Tibial artery (tissue), 4 donors: ENCODE measurements at places on chromosomes 4 and X.

GRCh38 chrX:40005292-40006011, 92.3 kb downstream of the BCOR start:
- no peak for DNase-seq

DNA sequence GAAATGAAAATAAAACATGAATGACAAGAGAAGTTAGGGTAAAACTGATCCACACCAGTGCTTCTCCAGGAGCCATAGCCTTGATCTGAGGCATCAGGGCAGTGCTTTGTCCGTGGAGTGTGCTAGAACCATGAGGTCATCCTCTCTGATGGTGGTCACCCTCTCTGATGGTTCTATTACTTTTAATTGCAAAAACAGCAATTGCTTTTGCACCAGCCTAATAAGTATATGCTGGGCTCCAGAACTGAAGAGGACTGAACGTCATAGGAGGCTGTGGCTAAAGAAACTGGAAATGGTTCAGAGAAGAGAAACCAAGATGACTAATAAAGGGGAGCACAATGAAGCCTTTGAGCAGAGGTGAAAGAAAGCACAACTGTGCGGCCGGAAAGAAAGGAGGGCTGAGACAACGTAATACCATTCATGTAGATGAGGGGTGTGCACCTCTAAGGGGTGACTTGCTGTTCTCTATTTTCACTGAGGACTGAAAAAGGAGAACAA, 17.0 kb upstream of the TMEM154 start:
- no peak for DNase-seq

GRCh38 chr4:85393201-85393600, 81.7 kb upstream of the ARHGAP24 start:
- no peak for DNase-seq

DNA sequence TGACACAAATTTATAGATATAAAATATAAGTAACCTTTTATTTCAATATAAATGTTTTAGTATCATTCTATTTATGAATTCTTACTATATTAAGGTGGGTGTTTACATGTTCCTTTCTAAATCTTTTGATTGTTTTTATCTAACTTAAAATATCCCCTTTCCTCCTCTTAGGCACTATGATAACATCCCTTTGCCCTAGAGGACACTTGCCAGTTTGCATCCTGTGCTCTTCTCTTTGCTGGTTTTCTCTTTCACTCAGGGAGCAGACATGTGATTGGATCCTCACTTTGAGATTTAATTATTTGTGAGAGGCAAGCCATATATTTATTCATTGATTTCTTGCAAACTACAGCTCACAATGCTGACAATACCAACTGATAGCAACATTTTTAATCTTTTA, 16.2 kb downstream of the LRIT3 start:
- DNase-seq = no peak

DNA sequence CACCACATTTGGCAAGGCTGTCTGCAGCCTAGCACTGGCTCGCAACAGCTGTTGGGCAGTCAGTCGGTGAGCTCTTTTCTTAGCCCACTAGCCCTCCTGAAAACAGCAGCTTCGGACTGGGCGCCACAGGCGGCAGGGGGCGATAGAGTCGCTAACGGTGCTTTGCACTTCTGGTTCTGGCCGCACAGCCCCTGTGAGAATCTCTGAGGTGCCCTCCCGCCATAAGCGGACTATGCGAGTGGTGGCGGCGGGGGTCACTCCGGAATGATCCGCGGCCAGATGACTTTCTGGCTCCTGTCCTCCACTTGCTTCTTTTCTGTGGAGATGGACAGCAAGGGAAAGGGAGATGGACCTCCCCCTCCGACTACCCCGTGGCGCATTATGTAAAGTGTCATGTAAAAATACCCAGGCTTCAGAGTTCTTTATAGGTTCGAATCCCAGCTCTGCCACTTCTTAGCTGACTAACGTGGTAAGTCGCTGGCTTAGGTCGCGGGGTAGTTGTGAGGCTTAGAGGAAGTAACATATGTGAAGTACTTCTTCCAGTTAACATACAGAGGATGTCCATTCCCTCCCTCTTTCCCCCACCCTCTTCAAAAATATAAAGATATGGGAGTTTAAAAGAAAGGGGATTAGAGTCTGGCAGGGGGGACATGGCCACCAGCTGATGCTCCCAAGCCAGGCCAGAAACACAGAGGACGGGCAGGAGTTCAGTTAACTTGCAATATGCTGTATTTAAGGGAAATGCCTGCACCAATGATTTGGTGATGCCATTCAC, 11.0 kb downstream of the ARHGAP36 start:
- no peak for DNase-seq

DNA sequence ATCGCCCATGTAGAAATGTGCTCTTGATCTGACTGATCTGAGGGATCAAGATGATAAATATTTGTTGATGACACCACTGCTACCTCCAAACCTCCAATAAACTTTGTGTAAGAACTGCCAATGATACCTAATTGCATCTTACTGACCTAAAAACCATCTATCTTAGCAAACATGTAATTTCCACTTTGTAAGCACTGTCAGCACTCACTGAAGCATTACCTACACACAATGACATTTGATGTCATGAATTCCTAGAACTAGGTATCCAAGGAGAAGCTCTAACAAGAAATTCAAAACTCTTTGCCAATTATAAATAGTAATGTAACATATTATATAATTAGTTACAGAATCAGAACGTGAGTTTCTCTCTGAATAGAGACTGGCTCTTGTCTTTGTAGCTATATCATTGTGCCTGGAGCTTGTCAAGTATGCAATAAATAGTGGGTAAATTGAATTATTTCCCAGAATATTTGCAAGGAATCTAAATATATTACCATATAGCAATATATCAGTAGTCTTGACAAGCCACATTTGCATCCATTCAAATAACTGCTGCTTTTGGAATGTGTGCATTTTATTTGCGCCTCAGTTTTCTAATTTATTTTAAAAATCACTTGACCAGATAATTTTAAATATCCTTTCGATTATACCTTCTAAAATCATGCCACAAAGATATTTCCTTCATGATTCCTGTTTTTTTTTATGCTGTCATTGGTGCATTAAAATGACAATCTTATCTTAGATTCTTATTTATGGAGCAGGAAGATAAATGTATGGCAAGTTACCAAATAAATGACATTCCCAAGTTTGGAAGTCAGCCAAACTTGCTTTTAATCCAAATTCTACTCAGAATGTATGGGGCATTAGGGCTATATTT, 232.3 kb upstream of the NEIL3 start:
- DNase-seq = no peak

- no peak for DNase-seq
Measured at GRCh38 chrX:140157143-140157542, 191.8 kb upstream of the CXorf66 start.

DNA sequence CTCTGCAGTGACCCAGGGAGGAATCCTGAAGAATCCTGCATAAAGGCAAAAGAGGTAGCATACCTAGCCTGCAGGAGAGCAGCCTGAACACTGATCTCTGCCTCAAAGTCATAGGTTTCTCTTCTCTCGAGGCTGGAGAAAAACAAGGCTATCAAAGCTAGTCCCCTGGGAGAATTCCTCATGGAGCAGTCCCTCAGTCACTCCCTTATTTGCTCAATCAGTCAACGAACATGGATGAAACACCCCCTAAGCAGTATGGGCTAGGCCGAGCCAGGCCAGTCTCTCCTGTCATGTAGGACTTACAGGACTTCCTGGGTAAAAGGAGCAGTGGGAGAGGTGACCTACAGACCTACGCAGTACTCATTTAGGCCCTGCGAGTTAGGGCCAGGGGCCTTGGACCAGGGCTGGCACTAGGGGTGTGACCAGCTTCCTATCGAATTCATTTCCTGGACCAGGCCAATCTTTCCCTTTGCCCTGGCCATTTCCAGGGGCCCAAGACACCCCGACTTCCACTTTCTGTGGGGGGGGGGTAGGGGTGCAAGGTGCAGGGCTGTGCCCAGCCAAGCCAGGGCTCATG, 164.1 kb downstream of the EFNB1 start:
- no peak for DNase-seq

DNA sequence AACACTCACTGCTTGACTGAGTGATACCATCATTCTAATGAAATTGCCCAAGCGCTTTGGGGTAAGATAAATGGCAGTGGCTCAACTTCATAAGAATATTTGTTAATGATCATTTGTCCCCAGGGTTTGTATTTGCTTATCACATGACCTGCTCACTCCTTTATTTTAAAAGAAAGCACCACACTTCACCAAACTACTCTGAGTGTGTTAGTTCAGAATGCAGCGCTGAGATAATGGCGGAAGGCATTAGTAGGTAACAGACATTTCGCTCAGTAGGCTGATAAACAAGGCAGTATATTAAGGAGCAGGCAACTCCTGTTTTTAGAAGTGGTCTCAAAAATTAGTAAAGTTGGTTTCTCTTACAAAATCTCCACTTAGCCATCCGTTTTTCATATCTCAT, 1.6 kb downstream of the SNX25 start:
- DNase-seq = no peak

- DNase-seq = no peak
Measured at GRCh38 chr4:71941001-71941400, 90.8 kb upstream of the NPFFR2 start.

DNA sequence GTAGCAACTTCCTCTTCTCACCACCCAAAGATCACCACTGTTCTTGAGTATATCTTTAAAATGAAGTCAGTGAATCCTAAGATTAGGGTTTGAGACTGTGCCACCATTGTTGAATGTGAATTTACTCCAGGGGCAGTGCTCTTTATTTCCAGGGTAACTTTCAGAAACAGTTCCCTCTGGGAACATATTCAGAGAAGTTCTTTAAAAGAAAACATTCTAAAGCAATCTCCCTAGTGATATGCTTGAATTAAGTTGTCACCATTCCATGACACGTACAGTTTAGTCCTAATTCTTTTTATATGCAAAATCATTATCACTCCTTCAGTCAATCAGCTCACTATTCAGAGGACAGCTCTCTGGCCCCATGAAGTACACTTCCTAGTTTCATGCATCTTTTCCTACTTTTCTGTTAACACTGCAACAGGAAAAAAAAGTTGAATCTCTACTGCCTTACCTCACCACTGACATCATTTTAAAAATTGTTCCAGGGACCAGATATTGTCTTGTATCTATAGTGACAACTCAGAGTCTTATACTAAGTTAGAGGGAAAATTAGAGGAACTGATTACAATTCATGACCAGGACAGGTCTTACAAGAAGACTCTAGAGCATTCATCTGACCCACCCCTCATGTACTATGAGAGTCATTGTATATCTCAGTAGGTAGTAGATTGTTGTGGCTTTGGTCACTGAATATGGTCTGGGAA, 49.8 kb downstream of the PARM1 start:
- DNase-seq = no peak

- DNase-seq = no peak
Measured at GRCh38 chrX:44025555-44025954, 52.4 kb upstream of the NDP start.

- DNase-seq = no peak
Measured at GRCh38 chr4:25807102-25807728, 55.6 kb downstream of the SEL1L3 start.

DNA sequence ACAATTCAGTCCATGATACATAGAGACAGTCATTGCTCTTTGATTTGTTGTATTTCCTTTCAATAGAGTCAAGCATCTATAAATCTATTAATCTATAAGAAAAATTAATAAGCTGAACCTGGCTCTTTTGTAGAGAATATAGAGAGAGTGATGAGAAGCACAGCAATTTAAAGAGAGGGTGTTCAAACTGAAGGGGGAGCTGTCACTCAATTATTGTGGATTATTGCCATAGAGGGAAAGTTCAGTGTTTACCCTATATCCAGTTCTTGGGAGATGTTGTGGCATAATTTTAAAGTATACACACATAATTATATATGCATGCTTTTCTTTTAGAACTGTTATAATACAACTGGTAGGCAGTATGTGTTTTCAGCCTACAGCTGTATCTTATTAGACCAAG, 1469.0 kb upstream of the PABPC4L start:
- DNase-seq = no peak

- no peak for DNase-seq
Measured at GRCh38 chrX:24201216-24201615, 51.7 kb downstream of the ZFX start.

DNA sequence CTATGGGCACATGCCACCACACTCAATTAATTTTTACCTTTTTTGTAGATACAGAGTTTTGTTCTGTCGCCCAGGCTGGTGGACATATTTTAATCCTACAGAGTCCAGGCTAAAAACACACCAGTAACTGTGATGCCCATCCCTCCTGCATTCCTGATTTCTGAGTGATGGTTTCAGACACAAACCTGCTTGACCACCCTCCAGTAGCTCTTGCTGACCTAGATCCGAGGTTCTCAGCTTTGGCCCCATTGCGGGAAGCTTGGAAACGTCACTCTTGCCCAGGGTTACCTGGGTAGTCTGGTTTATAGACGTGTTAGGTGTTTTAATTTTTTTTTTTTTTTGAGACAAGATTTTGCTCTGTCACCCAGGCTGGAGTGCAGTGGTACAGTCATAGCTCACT, 7.5 kb downstream of the CD99 start:
- DNase-seq = no peak

DNA sequence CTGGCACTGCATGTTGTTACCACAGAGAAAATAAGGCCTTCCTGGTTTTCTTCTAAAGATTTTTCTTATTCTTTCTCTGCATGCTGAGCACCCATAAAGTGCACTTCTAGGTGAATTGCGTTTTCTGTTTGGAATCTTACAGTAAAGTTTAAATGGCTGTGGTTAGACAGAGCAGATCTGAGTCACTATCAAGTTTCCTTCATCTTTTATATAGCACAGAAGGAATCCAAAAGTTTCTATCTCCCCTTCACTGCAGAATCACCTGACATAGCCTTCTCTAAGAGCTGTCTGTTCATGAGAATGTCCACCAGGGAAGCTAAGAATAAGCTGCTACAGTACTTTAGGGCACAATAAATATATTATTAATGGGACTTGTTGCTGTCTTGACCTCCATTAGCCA, 455.5 kb upstream of the FAM241A start:
- DNase-seq = no peak

DNA sequence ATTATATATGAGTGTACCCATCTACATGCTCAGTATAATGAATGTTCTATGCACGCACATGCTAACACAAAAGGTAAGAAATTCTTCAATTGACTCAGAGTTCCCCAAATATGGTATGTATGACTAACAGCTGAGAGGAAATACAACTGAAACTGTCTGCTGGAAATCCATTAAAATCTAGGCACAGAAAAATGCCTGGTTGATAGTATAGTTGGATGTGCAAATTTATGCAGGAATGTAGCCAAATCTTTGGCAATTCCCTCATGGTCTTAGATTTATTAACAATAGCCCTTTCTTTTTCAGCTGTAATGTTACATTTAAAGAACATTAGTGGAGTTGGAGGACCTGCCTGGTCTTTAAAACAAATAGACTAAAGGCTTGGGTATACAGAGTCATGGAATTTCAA, 5.5 kb downstream of the CAMK2D start:
- DNase-seq = no peak

- no peak for DNase-seq
Measured at GRCh38 chr4:48844843-48845242, 14.0 kb downstream of the OCIAD1 start.

DNA sequence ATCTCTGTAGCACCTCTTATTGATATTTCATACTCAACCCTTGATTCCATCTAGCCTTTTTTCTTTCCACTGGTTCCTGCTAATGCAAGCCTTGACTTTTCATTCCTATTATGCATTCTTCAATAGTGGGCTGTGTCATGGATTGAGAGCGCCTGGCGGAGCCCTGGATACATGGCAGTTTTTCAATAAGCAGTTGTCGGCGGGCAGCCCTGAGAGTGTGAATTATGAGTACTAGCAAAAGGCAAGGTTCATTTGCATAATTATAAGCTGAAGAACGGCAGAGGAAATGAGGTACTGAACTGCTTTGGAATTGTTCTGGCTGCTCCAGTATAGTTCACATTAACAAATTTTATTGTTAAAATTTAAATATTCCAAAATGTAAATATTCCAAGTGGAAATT, 339.7 kb upstream of the VCX start:
- DNase-seq = no peak

GRCh38 chr4:82799006-82799881, 648 bp upstream of the SCD5 start:
- no peak for DNase-seq
